ENCODE measurements at places on chromosomes 1 and 21.
A peak's percentile ranks its signal among the peaks of the same experiment; 100 is the strongest.

- peak; percentile 60 for DNase-seq
Observed at GRCh38 chr1:190754666-190755065, 277.0 kb upstream of the BRINP3 start.

GRCh38 chr1:185650602-185651230, 83.5 kb upstream of the HMCN1 start:
- DNase-seq: peak; percentile 50

DNA sequence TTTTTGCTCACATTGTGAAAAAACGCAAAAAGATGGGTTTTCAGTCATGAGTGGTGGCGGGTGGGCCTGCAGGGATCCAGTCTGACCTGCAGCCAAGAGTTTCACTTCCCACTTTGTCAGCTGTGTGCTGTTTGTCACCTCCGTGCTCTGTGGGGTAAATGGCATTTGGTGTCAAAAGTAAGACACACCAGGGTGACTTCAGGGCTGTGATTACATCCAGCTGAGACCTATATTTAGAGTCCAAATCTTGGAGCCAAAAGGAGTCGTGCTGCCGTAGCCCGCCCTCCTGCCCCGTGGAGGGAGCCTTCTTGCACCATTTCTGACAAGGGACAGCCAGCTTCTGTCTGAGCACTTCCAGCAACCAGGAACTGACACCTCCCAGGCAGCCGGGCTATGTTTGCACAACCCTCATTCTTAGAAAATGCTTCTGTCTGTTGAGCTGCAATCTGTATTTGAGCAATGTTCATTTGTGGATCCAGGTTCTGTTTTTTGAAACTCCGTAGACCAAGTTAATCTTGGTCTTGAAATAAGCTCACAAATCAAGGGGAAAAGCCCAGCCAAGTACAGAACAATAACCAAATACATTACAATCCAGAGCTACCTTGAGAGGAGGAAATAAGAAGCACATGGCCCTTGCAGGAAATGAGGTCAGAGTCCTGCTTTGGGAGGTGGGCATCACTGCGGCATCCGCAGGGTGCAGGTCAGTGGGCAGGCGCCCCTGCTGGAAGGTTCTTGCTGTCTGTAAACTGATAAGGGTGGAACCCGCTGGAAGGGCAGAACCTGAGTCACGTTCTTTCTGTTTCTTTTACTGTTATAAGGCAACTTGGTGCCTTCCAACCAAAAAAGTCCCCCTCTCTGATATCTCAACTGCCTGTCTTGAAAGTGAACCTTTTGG, 14.4 kb downstream of the ABCG1 start:
- DNase-seq: peak; percentile 44

GRCh38 chr1:188062456-188062855, 1233.7 kb downstream of the PLA2G4A start:
- no peak for DNase-seq

GRCh38 chr1:80633947-80634706, 1166.6 kb upstream of the ADGRL2 start:
- peak; percentile 35 for DNase-seq

DNA sequence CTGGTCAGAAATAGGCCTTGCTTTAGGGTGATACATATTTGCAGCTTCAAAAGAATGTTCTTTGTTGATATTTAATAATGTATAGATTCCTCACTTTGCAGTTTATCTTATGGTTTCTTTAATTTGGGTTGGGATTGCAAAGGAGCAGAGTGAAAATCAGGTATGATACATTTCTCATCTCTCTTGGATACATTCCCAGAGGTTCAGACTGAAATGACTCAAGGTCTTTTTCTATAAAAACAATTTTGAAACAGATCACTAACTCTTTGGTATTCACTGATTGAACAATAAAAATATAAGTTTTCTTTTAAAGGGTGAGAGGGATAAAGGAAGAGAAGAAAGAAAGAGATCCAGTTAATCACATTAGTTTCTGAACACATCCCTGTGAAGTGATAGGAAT, 606.5 kb upstream of the CAMK1G start:
- peak; percentile 51 for DNase-seq

DNA sequence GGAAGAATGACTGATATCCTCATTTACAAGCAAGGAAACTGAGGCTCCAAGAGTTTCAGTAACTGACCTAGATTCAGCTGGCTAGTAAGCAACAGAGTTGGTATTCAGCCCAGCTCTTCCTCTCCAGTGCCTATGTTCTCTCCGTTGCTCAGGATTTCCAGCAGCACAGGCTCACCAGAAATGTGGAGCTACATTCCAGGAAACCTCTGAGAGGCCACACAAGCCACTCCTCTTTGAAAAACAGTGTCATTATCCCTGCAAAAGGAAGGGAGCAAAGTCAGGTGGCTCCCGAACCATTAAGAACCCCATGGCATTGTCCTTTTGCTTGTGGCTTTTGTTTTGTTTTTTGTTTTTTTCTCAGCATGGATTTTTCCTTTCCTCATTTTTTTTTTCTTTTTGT, 40.6 kb upstream of the DUSP10 start:
- DNase-seq: no peak

- no peak for DNase-seq
Observed at GRCh38 chr1:6683434-6683833, 18.2 kb downstream of the DNAJC11 start.

DNA sequence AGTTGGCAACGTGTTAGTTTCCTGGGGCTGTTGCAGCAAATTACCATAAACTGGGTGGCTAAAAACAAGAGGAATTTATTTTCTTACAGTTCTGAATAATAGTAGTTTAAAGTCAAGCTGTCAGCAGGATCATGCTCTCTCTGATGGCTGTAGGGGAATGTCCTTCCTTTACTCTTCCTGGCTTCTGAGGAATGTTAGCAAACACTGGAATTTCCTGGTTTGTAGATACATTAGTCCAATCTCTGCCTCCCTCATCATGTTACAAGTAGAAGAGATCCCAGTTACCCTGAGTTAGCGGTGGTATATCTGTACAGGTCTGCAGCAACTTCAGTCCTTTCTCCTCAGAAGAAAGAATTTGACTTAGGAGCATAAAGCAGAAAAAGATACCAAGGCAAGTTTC, 2249.1 kb downstream of the NCAM2 start:
- no peak for DNase-seq

GRCh38 chr1:77412820-77413530, 131.2 kb downstream of the AK5 start:
- DNase-seq: no peak

- no peak for DNase-seq
Observed at GRCh38 chr1:217456261-217456660, 174.6 kb downstream of the GPATCH2 start.

GRCh38 chr1:114315631-114316030, 162.0 kb upstream of the SYT6 start:
- no peak for DNase-seq

- DNase-seq: no peak
Observed at GRCh38 chr1:116475850-116476218, 95.0 kb downstream of the CD58 start.

All from epithelial cell of esophagus (primary cell).